ENCODE measurements at places on chromosomes 3 and 15. TPM values are rescaled to one million over a fixed set of nuclear protein-coding genes. Genes with fewer than 3 reads are reported as not detected.

The FGD5 gene
- total RNA-seq: 0.03 TPM

The RASL12 gene
- 0.18 TPM for total RNA-seq

The VEPH1 gene
- 0.53 TPM for total RNA-seq

The DAPK2 gene
- total RNA-seq: 3.7 TPM

The DAZL gene
- not detected for total RNA-seq

The PLAAT1 gene
- 0.16 TPM for total RNA-seq

The FANCD2OS gene
- not detected for total RNA-seq

The GPX1 gene
- total RNA-seq: 297 TPM

The PIERCE2 gene
- 4.7 TPM for total RNA-seq

The CCR5 gene
- total RNA-seq: not detected

Measured in A549 treated with AZD2906 at 1 μM for 4 hours (cell line).